Cardiac muscle cell (in vitro differentiated cells and primary cell): ENCODE measurements at places on chromosomes 6 and 20. TPM values are rescaled to one million over a fixed set of nuclear protein-coding genes. Genes with fewer than 3 reads are reported as not detected.

Gene EEF1A2
- polyA plus RNA-seq, result 309 and 337 TPM in 2 replicates

Gene MACROD2
- 9.3 and 16.2 TPM in 2 replicates for polyA plus RNA-seq

Gene MYCT1
- 0.84 TPM in 1 of 2 replicates, not detected in the other for polyA plus RNA-seq

Gene PNPLA1
- not detected in 2 replicates for polyA plus RNA-seq

Gene PPP1R11
- 47.7 and 63.7 TPM in 2 replicates for polyA plus RNA-seq

Gene TRIM15
- not detected in 2 replicates for polyA plus RNA-seq

Gene ZNF391
- 11.0 and 12.9 TPM in 2 replicates for polyA plus RNA-seq

Gene ADGRF4
- polyA plus RNA-seq, result not detected in 2 replicates

Gene ZC2HC1B
- polyA plus RNA-seq, result not detected in 2 replicates

Gene LRRC73
- polyA plus RNA-seq, result 2.9 and 4.6 TPM in 2 replicates

Gene MATN4
- polyA plus RNA-seq, result not detected in 2 replicates
